CD4-positive, alpha-beta T cell treated with Interleukin-15 for 1 hour (primary cell): ENCODE measurements at places on chromosomes 3 and 15.

- DNase-seq, result no peak
Observed at GRCh38 chr3:118782755-118783202, 251.9 kb downstream of the IGSF11 start.

GRCh38 chr15:45522328-45523165, at the start of gene SLC30A4:
TSS of gene SLC30A4 (minus strand) at chr15:45522755. CDS start at chr15:45522354, 401 bp downstream.
- peak; percentile 82 for DNase-seq

DNA sequence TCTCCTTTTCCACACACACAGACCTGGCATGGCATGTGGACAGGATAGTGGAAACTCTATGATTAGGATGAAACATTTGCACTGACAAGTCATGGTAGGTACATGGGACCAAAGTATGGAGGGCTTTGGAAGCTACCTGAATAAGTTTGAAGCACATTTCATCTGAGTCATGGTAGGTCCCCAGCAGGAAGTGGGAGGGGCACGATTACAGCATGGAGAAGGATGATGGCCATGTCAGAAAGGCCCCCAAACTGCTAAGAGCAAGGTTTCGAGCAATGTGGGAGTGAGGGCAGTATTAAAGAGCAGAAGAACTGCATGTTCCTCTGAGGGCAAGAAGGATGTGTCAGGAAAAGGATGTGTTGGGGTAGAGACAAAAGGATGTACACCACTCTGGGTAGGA, 51.5 kb upstream of the CSTA start:
- DNase-seq, result no peak

GRCh38 chr3:117989982-117990381, 1044.7 kb downstream of the IGSF11 start:
- no peak for DNase-seq

DNA sequence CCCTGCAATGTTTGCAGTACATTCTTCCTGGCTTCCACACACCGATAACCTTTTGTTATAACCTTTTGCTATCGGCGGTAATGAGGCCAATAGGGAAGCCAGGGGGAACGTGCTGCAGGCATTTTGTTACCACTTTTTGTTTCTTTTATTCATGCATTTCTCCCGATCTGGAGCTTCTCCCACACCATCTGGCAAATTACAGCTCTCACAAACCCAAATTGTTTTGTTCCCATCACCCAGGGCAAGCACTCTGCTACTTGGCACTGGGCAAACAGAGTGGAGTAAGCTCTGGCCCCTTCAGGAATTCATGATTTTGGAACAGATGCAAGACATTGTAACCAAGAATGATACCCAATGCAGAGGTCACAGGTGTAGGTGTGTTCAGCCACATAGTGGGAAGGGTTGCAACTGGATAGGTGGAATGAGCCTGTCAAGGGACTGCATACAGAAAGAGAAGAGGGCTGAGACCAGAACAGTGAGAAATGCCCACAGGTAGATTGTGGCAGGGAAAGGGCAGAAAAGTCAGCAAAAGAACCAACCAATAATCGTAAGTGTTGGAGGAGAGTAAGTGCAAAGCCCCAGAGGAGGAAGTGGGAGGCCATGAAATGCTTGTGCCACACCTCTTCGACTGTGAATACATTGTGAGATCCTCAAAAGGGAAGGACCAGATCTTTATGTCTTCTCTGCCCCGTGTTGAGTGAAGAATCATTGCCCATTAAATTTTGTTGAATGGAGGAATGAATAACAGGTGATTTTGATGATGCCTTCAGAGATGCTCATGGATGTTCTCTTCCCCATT, 45.8 kb downstream of the PARP15 start:
- DNase-seq, result no peak

- no peak for DNase-seq
Observed at GRCh38 chr3:188874576-188874975, 297.2 kb upstream of the TPRG1 start.

GRCh38 chr15:95025924-95026728, 794.8 kb downstream of the MCTP2 start:
- DNase-seq, result no peak

DNA sequence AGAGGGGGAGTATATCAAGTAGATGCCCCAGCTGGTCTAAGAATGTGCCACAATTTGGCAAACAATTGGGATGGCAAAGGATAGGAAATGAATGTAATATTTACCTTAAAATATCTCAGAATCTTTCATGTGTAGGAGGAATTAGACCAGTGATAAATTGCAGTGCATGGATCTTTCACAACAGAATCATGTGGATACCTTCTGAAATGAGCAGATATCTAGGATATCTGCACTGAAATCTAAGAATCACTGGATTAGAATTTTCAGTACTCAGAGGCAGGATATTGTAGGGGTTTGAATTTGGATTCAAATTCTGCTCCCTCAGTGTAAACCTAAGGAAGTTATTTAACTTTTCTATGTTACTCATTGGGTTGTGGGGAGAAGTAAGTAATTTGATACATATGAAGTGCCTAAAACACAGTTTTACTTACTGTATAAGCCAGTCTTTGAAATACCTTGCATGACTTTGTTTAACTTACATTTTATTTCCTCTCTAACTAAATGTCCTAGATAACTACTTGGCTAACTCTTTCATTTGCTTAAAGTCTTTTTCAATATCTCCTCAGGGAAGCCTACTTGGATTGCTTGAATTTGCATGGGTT, 8.8 kb downstream of the IL1RAP start:
- no peak for DNase-seq

GRCh38 chr3:143383421-143383820, 263.9 kb downstream of the CHST2 start:
- DNase-seq, result no peak

GRCh38 chr15:62057341-62057980, 2.8 kb downstream of the VPS13C start:
- no peak for DNase-seq

- no peak for DNase-seq
Observed at GRCh38 chr3:189340680-189341460, 169.1 kb downstream of the TPRG1 start.

- no peak for DNase-seq
Observed at GRCh38 chr3:157271283-157271882, 111.4 kb upstream of the CCNL1 start.

DNA sequence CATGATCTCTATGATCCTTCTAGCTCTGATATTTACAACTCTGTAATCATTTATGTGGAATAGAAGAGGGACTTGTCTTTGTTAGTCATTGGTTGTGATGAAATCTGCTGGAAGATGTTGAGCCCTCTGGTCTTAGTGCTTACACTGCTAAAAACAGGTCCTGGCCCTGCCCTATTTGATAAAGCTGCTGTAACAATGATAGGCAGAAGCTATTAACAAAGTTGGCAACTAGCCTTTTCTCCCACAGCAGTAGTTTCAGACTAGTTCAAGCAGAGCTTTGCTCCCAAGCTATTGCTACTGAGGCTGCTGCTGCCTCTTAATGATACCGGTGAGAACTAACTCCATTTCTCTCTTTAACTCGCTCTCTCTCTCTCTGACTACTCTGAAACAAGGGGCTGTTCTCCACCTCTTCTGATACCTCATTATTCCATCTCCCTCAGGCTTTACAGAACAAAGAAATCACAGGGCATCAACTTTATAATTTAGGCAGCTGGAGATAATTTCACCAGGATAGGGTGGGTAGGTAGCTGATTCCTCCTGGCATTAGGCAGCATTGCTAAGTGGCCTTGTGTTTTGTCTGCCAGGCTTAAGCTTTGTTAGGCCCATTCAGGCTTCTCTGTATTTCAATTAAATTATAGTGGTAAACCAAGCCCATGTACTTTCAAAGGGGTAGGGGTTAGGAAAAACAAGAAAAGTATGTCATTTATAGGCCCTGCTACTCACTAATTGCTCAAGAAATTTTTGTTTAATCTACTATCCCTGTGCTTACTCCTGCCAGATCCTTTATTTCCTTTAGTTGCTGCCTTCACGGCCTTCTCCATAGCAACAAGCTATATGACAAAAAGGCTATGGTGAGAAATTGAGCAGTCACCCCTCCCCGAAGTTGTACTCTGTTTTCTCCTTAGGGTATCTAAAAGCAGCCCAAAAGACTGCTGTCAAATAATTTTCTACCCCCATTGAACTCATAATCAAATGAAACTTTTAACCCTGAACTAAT, 139.6 kb downstream of the RBPMS2 start:
- DNase-seq, result no peak

GRCh38 chr3:17481116-17481515, 261.3 kb downstream of the TBC1D5 start:
- no peak for DNase-seq
